Spinal cord (tissue), 10 donors: ENCODE measurements at places on chromosomes 11 and 22. TPM values are rescaled to one million over a fixed set of nuclear protein-coding genes. Genes with fewer than 3 reads are reported as not detected.

The LRRC32 gene
- 8.3 TPM for total RNA-seq

The CNGA4 gene
- 0.39 TPM for total RNA-seq

The OR51B5 gene
- 1.7 TPM for total RNA-seq

The E2F8 gene
- total RNA-seq, result 2.3 TPM

The SYNGR1 gene
- total RNA-seq, result 43.8 TPM

The OR8J1 gene
- total RNA-seq, result not detected

The CD3D gene
- not detected for total RNA-seq

The PKP3 gene
- 0.61 TPM for total RNA-seq

The DEUP1 gene
- 0.20 TPM for total RNA-seq

The NAGA gene
- 27.1 TPM for total RNA-seq

The RCOR2 gene
- 8.9 TPM for total RNA-seq

The HDHD5 gene
- total RNA-seq, result 23.9 TPM

The OSM gene
- 0.39 TPM for total RNA-seq

The KDM4E gene
- total RNA-seq, result not detected

The SMIM38 gene
- total RNA-seq, result 0.59 TPM

The SSH3 gene
- total RNA-seq, result 14.7 TPM

The PRSS23 gene
- 25.5 TPM for total RNA-seq

The TBX10 gene
- total RNA-seq, result not detected

The RAB36 gene
- 12.2 TPM for total RNA-seq

The KDM2A gene
- 46.3 TPM for total RNA-seq

The DAGLA gene
- 3.9 TPM for total RNA-seq

The OR5A1 gene
- not detected for total RNA-seq

The GPHA2 gene
- total RNA-seq, result 0.59 TPM

The PKNOX2 gene
- 10.6 TPM for total RNA-seq

The DKK3 gene
- total RNA-seq, result 383 TPM

The APOBEC3A gene
- total RNA-seq, result 2.4 TPM

The SMIM35 gene
- 0.10 TPM for total RNA-seq

The TPST2 gene
- 10.5 TPM for total RNA-seq

The LRRC55 gene
- total RNA-seq, result 8.7 TPM

The SPECC1L gene
- 38.9 TPM for total RNA-seq

The SEC14L6 gene
- total RNA-seq, result 7.9 TPM

The ZBTB44 gene
- total RNA-seq, result 33.2 TPM

The TMEM191B gene
- total RNA-seq, result 3.4 TPM

The ELF5 gene
- not detected for total RNA-seq

The CABP4 gene
- total RNA-seq, result 0.39 TPM

The THY1 gene
- 112 TPM for total RNA-seq

The ZPR1 gene
- total RNA-seq, result 34.3 TPM

The PRR5L gene
- total RNA-seq, result 30.6 TPM

The HEPACAM gene
- total RNA-seq, result 62.8 TPM

The NPTXR gene
- 28.4 TPM for total RNA-seq

The TRIM49 gene
- not detected for total RNA-seq

The UPK3A gene
- total RNA-seq, result 0.28 TPM

The PANX2 gene
- 2.1 TPM for total RNA-seq

The MPPED2 gene
- 70.9 TPM for total RNA-seq

The STIP1 gene
- 99.0 TPM for total RNA-seq

The OR52H1 gene
- 0.40 TPM for total RNA-seq

The GLB1L2 gene
- total RNA-seq, result 2.0 TPM

The AIP gene
- total RNA-seq, result 77.4 TPM

The MRPL40 gene
- 20.2 TPM for total RNA-seq

The SHISAL1 gene
- total RNA-seq, result 8.2 TPM
